ENCODE measurements at places on chromosomes 2 and 18.

DNA sequence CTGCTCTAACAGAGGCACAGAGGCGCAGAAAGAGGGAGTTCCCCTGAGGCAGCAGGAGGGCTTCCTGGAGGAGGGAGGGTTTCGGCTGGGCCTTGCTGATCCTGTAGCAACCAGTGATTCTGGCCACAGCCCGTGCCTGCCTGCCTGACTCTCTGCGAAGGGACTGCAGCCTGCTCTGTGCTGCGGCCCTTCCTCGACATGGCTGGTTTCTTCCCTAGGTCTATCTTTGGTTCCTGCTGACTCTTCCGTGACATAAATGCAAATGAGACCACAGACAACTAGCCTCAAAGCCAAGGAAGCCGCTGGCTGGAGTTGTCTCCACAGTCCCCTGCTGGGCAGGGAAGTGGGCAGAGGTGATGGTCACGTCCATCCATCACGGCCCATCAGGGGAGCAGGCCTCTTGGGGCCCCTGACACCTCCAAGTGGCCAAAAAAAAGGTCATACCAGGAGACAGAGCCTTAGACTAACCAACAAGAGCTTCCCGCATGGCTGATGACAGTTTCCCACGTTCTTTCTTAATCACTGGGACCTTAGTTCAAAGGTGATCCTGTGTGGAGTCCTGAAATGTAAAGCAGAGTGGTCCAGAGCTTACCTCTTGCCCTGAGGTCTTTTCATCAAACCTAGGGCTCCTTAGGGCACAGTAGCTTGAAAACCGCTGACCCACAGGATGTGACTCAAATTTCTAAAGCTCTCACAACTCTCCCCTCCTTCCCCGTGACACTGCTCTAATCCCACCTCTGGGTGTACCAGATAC is 55.3 kb downstream of the HS1BP3 start:
- no peak for DNase-seq

DNA sequence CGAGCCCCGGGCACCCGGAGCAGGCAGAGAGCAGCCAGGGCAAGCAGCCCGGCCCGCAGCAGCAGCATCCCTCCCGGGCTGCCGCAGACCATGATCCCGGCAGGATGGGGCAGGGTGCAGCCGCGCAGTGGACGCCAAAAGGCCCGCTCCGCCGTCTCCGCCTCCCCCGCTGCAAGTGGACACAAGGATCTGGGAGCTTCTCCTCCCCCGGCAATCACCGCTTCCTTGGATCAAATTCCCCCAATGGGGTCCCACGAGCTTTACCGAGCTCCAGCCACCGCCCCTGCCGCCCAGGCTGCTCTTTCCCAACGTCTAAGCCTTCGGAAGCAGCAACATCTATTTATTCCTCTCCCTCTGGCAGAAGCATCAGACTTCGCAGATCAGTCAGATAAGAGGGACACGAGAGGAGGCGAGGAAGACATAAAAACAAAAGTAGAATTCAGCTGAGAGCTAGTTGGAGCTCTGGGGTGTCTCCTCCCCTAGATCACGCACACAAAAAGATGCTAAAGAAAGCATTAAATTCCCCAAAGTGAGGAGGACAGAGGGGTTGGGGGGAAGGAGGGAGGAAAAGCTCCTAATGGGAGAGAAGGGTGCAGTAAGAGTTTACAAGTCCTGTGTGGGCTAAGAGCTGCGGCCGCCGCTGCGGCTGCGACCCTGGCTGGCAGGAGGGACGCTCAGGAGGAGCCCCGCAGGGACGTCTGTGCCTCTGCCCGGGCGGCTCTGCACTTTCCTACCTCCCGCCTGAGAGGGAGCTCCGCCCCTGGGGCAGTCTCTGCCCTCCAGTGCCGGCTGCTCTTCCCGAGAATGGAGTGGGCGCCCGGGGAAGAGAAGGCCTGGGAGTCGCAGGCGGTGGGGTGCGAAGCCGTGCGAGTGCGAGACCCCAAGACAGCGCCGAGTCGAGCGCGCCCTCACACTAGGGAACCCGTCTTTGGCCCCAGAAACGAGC is at the start of gene FRZB:
FRZB (minus strand) TSS at position 177 of the 946 bp plus-strand sequence; CDS start at position 92, 85 bp downstream.
- no peak for DNase-seq

DNA sequence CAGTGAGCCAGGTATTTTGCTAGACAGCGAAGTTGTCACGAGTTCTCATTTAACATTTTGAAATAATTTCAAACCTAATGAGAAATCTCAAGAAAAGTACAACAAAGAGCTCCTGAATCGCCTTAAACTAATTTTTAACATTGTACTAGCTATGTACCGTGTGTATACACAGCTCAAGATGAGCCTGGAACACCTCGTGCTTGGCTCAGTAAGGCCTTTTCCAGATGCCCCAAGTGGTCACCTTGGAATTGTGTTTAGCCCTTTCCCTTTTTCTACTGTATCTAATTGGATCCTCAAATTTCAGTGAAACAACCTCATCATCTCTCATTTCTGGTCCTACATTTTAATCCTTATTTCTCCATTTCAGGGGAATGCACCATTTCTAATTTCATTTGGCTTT is 7.2 kb downstream of the PTPN4 start:
- no peak for DNase-seq

GRCh38 chr18:66825347-66825746 is 221.5 kb upstream of the CDH19 start:
- no peak for DNase-seq

DNA sequence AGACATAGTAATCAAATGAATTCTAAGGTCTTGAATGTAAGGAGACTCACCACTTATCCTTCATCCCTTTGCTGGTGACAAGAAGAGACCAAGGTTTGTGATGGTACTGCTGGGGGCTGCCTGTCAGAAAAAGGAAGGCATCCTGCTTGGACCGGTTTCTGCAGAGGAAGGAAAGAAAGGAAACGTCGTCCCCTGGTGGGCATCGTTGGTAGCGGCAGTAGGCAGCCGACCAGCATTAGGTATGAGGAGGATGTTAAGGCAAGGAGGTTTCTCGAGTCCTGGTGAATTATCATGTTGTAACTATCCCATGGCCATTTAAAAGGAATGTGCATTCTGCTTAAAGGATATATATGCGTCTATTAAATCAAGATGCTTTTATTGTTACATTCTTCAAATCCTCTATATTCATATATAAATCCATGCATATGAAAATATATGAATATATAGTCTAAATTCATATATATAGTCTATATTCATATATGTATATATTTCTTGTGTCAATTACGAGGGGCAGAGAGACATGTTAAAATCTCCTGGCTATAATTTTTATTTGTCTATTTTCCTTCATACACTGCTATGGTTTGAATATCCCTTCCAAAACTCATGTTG is 94.4 kb upstream of the TGFA start:
- DNase-seq: peak; percentile 74

DNA sequence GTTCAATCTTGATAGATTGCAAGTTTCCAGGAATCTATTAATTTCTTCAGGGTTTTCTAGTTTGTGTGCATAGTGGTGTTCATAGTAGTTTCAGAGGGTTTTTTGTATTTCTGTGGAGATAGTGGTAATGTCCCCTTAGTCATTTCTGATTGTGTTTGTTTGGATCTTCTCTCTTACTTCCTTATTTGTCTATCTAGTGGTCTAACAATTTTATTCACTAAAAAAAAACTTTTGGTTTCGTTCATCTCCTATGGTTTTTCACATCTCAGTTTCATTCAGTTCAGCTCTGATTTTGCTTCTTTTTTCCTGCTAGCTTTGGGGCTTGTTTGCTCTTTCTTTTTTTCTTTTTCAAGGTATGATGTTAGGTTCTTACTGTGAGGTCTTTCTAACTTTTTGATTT is 94.5 kb downstream of the SNTG2 start:
- no peak for DNase-seq

DNA sequence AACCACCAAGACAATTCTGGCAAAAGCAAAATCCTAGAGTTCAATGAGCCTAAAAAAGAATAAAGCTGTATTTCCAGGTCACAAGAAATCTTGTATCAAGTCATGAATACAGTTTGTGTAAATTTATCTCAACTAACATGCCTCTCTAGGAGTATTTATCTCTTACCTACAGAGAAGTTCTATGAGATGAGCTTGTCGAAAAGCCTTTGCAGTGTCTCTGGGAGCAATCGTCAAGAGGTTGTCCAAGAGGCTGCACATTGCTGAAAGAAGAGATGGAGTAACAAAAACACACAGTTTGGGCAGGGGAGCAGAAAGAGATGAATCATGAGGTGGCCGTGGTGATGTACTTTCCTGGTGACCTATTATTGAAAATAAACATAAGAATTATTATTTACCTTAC is 112.0 kb upstream of the CD226 start:
- DNase-seq: no peak

DNA sequence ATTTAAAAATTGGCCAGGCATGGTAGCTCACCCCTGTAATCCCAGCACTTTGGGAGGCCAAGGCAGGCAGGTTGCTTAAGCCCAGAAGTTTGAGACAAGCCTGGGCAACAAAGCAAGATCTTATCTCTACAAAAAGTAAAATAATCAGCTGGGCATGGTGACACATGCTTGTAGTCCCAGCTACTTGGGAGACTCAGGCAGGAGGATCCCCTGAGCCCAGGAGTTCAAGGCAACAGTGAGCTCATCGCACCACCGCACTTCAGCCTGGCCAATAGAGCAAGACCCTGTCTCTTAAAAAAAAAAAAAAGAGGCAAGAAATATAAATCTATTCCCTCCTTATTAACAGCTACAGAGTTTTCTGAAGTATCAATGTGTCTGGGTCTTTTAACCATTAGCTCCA is 51.9 kb downstream of the ESCO1 start:
- DNase-seq: no peak

- DNase-seq: no peak
Measured at GRCh38 chr18:32695534-32695933, 77.3 kb downstream of the KLHL14 start.

GRCh38 chr2:50564766-50565165 is 467.2 kb downstream of the NRXN1 start:
- DNase-seq: no peak
